ENCODE measurements at places on chromosomes 16 and 17.

DNA sequence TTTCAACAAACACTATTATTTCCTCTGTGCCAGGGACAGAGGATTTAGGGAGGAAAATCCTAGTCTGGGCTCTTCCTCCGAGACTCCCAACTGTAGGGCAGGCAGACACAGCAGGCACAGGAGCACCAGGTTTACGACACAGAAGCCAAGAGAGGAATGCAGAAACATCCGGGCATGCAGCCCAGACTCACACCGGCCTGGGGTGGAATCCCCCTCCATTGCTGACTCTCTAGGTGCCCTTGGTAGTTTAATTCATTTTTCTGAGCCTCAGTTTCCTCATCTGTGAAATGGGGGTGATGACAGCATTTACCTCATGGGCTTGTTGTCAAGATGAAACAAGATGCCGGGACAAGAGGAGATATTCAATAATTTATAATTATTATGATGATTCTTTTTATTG is 14.9 kb downstream of the CA4 start:
- DNase-seq = no peak

DNA sequence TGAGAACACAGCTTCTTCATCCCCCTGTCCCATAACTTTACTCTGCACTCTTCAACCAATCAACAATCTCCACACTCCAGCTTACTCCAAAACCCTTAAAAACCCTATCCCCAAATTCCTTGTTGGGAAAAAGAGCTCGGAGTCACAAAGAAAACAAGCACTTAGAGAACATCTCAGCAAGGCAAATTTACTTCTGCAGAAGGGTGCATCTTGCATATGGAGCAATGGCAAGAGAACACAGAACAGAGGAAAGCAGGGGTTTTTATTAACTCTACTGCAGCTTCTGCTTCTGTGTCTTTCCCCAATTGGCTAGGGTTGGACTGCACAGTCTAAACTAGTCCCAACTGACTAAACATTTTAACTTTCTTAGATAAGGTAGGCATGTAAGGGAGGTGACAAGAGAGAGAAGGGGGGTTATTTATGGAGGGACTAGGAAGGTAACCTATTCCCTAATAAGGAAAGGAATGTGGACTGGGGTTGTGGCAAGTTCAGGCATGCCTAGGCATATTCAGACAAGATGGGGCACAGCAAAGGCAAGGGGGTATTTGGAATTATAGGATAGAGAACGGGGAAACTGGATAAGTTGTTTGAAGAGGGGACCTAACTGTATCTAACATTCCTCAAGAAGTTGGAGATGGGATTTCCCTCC is 125.5 kb downstream of the CACNG3 start:
- DNase-seq = no peak

DNA sequence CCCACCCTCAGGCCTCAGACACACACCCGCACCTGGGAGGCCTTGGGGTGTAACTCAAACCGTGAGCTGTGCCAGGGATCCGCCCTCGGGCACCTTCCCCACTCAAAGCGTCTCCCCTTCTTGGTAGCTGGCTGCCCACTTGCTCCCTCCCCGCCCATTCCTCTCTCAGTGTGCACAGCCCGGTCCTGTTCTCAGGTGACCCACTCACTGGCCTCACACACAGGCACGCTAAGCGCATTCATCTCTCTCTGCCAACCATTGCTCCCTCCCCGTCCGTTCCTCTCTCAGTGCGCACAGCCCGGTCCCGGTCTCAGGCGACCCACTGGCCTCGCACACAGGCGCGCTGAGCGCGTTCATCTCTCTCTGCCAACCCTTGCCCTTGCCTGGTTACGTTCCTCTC is 20.8 kb downstream of the WDR45B start:
- no peak for DNase-seq

- no peak for DNase-seq
These were observed at the start of gene ODF4 for GRCh38 chr17:8339540-8339939. ODF4 (plus strand) TSS chr17:8339840; CDS start chr17:8340052, 212 bp downstream.

DNA sequence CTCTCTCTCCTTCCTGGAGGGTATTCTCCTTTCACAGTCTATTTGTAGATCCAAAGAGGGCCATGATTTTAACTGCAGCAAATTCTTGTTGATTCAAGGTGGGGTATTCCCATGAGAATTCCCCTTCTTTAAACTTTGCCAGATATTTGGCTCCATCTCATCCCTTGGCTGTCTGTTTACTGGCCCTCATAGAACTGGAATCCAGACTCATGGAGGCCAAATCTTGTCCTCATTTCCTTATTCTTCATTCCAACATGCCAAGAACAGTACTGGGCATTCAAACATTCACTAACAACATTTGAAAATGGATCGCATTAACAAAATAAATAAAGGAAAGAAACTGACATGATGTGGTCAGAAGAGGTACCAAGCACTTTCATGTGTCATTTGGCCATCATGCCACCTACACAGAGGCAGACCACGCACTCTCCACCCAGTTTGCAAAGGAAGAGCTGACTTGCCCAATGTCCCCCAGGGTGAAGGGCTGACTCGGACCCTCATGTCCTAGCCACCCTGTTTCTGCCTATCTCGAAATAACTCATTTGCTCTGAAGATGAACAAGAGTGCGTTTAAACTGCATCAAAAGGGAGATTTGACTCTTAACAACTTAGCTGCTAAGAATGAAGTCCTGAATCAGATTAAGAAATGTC is 23.1 kb upstream of the SLC35B1 start:
- no peak for DNase-seq

- DNase-seq = no peak
These were observed 284.4 kb upstream of the XYLT1 start for GRCh38 chr16:17755158-17755557.

- no peak for DNase-seq
These were observed 30.2 kb downstream of the OGFOD1 start for GRCh38 chr16:56481468-56482122.

- no peak for DNase-seq
These were observed 3.1 kb downstream of the FAM20A start for GRCh38 chr17:68598074-68598473.

DNA sequence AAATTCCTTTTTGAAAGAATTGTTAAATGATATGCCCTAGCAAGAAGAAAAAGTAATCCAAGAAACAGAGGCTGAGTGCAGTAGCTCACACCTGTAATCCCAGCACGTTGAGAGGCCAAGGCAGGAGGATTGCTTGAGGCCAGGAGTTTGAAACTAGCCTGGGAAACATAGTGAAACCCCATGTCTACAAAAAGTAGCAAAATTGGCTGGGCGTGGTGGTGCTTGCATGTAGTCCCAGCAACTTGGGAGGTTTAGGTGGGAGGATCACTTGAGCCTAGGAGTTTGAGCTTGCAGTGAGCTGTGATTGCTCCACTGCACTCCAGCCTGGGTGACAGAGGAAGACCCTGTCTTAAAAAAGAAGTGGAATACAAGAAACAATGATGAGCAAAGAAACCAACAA is 56.1 kb downstream of the NT5M start:
- no peak for DNase-seq

DNA sequence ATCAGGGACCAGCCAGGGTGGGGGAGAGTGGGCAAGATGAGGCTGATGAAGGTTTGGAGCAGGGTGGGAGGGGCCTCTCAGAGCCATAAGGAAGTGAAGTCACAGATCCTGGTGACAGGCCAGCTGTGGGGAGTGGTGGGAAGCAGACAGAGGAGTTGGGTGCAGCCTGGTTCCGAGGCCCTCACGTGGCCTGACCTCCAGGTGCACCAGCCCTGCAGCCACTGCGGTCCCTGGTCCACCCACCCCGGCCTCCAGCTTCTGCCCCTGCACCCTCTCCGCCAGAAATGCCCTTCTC is 3.9 kb upstream of the ZFPM1 start:
- DNase-seq = no peak

GRCh38 chr17:34156741-34157589 is 98.1 kb upstream of the CCL2 start:
- no peak for DNase-seq

- DNase-seq = no peak
These were observed 48.3 kb downstream of the CCT6B start for GRCh38 chr17:34913001-34913400.

- DNase-seq = no peak
These were observed 26.8 kb upstream of the CIBAR2 start for GRCh38 chr16:85138825-85139627.

DNA sequence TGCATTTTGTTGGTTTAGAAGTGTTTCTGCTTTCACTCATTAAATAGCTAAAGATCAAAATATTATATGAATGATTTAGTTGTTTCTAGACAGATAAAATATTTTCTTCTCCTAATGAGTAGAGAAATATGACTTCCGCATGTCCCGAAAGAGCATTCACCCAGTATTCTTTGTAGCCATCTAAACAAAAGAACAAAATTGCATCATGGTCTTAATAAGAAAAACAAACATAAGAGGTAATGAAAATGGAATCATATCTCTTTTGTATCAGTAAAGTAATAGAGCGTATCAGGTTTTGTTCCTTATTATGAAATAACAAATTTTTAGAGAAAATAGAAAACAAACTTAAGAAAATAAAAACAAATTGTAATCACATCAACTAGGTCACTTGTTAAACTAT is 16.1 kb upstream of the KCNJ2 start:
- no peak for DNase-seq

DNA sequence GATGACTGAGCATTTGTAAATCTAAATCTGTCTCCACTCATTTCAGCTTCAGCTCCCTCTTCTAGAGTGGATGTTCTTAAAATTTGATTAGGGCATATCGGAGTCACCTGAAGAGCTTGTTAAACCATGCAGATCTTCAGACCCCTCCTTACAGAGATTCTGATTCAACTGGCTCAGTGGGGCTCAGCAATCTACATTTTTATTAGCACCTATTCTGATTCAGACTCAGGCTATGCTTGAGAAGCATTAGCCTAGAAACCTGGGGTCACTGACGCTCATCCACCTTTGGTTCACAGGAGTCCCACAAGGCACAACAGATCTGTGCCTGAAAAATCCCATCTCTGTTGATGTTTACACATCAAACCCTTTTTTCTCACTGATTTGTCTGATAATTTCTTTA is 365.6 kb downstream of the GRIN2A start:
- DNase-seq = no peak

- DNase-seq = no peak
These were observed 236.1 kb upstream of the CDH5 start for GRCh38 chr16:66130296-66130905.

DNA sequence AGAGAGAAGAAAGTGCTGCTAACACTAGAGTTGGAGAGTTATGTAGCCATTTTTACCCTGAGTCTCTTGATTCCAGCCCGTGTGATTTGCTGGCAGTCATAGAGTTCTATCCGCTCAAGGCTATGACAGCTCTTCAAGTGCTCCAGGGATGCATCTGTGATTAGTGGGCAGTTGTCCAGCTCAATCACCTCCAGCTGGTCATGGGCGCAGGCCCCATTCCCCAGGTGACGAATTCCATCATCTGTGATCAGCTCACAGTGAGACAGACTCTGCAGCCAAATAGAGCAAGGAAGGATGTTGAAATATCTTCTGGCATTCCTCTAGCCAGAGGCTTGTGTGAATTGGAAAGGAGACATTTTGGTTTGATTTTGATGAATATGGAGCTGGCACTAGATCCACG is 38.4 kb upstream of the STAC2 start:
- DNase-seq = no peak

GRCh38 chr16:67423611-67424260 is 7.2 kb upstream of the HSD11B2 start:
- DNase-seq = no peak

GRCh38 chr16:84574191-84574590 is 43.7 kb downstream of the COTL1 start:
- DNase-seq = no peak

DNA sequence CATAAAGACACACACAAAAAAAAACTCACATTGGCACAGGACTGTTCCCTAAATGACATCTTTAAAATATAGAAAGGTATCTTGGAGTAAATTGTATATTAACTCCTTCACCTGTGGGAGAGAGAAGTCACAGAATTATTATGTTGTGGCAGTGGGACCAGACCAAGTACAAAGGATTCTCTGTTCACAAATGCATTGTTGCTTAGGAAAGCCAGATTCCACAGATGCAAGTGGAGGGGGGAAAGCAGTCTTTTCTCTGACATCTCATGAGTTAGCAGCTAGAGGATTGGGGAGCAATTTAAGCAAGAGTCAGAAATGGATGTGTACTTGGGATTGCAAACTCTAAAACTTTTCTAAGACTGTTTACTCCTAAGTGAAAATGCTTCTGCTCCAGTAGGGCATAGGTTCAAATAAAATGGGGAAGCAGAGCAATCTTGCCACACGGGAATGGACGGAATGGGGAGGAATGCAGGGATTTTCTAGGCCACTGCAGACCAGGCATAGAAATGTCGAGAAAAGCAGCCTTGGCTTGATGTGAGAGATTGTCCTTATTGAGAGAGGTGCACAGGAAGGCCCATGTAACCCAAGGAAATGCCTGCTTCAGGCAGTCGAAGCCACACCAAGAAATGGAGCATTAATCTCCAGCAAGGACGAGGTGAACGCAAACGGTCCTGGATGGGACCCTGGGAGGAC is 4.1 kb upstream of the PMP22 start:
- DNase-seq = no peak

GRCh38 chr16:23996258-23996955 is 160.6 kb downstream of the PRKCB start:
- no peak for DNase-seq

GRCh38 chr16:87471278-87472141 is 21.3 kb downstream of the ZCCHC14 start:
- DNase-seq = no peak

DNA sequence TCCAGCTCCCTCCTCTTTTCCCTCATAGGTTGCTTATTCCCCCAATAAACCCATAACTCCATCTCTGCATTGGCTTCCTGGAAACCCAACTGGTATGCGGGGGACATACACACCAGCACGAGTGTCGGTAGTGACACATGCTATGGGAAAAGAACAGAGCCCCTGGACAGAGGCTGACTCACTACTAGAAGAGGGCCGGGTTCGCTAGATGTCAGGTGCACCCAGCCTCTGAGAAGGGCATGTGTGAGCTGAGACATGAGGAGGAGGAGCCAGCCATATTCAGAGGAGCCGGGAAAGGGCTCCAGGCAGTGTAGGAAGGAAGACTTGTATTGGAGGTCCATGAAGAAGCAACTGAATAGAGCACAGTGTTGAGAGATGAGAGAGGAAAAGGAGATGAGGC is 241.1 kb downstream of the SOX9 start:
- no peak for DNase-seq

DNA sequence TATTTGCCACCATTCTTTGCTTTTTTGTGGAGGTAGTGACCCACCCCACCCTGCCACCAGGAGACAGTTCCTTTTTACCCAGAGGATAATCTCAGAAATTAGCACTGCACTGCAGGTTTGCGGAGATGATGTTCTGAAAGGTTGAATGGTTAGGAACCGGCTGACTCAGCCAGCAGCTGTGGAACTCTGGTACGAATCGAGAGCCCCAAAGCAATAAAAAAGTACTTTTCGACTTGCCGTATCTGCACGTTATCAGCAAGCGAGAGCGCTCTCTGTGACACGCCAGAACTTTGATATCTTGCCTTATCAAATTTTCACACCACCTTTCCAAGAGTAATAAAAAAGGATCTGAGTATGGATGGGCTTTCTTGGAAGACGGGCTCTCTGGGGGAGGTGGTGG is 96.3 kb upstream of the EEF2KMT start:
- no peak for DNase-seq

Measured in activated T-cell treated with anti-CD3 and anti-CD28 coated beads for 48 hours (primary cell).